ENCODE measurements at places on chromosomes 7 and 10.

GRCh38 chr7:3103614-3104398 is 60.1 kb upstream of the CARD11 start:
- no peak for DNase-seq

GRCh38 chr10:106401161-106401560 is 763.3 kb downstream of the SORCS1 start:
- DNase-seq = no peak

DNA sequence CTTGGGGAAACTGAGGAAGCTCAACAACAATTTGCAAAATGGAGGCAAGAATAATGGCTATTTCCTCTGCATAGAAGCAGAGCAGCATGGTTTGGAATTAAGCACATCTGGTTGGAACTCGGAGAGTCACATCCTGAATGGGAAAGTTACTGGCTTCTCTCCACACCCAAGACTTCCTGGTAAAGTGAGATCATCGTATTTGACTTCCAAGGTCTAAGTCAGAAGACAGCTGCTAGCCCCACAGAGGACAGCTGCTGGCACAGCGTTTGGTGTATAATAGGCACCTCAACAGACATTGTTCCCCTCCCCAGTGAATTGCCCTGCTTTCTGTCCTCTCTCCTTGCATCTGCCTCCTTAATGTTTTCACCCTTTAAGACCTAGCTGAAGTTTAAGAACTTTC is 37.0 kb upstream of the NRF1 start:
- peak; percentile 65 for DNase-seq

- DNase-seq = no peak
Observed at GRCh38 chr7:137235434-137235833, 108.1 kb downstream of the PTN start.

DNA sequence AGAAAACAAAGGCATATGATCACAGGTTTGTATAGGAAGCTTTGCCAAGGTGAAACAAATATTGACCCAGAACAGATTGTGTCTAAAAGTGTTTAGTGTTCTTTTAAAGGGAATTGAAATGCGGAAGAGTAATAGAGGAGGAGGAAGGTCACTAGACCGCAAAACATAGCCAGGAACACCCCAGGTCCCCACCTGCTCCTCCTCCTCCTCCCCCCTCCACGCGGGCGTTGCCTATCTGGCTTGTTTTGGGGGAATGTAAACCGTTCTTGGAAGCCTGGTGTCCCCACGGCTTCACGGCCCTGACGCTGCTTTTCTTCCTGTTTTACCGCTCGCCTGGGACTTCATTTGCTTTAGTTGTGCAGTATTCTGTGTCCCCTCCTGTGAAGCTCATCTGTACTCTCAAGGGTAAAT is 81.0 kb upstream of the PFKP start:
- no peak for DNase-seq

- DNase-seq = no peak
Observed at GRCh38 chr10:11697718-11698527, 44.3 kb upstream of the ECHDC3 start.

DNA sequence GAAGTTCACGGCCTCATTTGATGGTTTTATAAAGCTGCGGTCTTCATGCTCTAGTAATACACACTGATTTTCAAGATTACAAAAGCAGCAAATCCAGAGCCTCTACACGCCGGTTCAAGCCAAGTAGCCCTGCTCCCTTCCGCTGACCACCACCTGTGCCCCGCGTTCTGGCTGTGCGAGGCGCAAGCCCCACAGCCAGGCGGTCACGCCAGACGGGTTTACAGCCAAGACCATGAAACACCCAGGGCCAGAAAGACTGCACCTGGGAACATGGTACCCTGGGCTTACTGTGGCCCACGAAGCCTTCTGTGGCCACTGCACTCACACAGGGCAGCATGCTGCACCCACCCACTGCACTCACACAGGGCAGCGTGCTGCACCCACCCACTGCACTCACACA is 33.6 kb downstream of the GPER1 start:
- no peak for DNase-seq

DNA sequence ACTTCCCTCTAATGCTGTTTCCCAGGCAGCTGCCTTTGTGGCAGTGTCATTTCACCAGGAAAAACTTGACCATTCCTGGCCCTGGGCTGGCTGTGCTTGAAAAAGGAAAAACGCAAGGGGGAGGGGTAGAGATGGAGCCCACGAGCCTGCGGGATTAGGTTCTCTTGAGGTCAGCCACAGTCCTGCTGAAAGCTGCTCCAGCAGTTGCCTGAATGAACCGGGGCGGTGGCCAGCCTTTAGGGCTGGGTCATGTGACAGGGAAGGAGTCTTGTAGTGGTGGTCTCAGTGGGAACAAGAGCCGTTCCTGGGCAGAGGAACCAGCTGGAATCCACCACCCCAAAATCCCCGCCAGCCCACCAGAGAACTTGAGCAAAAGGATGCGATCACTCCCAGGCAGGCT is 51.2 kb upstream of the LRRC4 start:
- DNase-seq = no peak

DNA sequence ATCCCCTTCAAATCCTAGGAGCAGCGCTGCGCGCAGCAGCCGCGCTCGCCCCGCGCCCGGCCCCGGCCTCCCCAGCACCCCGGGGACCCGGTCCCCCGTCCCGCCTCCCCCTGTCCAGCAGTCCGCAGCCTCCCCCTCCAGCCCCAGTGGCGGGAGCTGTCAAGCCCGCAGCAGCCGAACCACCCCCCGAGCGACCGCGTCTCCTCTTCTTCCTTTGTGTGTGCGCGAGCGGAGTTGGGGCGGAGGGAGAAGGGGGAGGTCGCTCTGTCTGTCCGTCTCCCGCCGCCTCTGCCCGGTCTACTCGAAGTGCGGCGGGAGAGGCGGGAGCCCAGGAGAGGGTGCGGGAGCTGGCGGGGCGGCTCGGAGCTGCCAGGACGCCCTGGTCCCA is 375 bp upstream of the CHN2 start:
- DNase-seq = no peak

GRCh38 chr7:39958038-39958437 is 8.0 kb downstream of the CDK13 start:
- DNase-seq = no peak

GRCh38 chr10:22324893-22325271 is 4.0 kb downstream of the BMI1 start:
- no peak for DNase-seq

GRCh38 chr10:84951616-84952015 is 623.2 kb downstream of the CCSER2 start:
- no peak for DNase-seq

GRCh38 chr7:27688646-27689045 is 26.0 kb upstream of the HIBADH start:
- no peak for DNase-seq

GRCh38 chr10:116000151-116000842 is 272.7 kb downstream of the GFRA1 start:
- DNase-seq = no peak

DNA sequence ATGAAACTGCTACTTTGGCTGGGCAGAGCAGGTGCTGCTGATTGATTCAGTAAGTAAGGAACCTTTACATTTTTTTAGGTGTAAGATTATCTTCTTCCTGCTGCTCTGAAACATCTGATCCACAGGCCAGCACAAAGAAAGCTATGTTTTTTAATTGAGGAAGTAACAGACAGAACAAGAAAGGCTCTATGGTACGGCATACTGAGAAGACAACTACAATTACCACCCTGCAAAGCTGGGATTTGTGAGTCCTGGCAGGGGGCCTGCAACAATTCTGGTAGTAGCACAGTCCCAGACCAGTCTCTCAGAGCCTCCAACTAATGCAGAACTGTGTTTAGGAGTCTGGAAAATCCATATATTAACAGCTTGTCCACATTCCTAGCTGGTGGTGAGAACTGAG is 103.0 kb upstream of the LRRTM3 start:
- no peak for DNase-seq

DNA sequence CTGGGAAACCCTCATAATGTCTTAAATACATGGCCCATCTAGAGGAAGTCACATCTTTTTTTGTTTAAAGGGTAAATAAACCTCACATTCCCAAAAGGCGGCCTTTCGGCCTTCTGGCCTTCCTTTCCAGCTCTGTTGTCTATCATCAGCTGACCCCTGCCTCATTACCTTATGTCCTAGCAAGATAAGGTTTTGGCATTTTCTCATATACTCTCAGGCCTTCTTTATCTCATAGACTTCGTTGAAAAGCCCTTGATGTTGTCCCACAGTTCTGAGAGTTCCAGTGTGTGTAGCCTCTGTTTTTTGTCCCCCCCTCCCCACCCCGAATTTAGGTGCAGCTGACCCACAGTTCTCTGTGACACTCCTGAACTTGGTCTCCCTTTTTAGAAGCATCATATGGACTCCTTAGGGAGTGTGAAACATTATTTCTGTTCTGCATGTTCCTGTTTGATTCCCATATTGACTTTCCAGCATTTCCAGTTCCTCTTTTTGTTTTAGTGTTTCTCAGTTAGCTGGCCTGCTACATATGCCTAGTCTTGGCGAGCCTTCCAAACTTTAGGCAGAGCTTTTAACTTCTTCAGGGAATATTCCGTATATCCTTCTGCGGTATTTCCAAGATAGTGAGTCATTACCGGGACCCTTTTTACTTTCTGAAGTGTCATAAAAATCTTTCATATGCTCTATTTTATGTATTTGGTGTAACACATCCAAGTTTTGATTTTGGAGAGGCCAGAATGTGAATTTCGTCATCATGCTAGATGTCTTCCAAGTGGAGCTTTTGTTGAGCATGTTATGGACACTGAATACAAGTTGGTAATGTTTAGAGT is 138.5 kb downstream of the LRRC4 start:
- no peak for DNase-seq

DNA sequence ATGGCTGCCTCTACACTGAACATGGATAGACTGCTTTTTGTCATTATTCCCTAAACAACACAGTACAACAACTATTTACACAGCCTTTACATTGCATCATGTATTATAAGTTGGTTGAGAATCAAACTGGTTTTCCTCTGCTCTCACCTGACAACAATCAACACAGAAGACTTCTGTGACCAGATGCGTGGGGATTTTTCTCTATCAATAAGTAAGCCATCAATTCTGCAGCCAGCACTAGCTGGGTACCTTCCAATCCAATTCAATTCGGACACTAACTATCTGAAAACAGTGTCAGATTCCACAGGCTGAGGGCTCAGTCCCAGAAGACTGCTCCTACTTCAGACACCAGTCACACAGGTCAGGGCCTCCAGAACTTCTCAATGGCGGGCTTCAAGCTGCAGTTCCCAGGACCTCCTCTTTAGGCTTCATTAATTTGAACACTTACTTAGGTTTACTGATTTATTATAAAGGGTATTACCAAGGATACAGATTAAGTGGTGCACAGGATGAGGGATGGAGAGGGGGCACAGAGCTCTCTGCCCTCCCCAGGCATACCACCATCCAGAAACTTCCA is 36.4 kb upstream of the ASL start:
- DNase-seq = no peak

All from foreskin keratinocyte (primary cell).